ENCODE measurements at places on chromosomes 7 and 10.

DNA sequence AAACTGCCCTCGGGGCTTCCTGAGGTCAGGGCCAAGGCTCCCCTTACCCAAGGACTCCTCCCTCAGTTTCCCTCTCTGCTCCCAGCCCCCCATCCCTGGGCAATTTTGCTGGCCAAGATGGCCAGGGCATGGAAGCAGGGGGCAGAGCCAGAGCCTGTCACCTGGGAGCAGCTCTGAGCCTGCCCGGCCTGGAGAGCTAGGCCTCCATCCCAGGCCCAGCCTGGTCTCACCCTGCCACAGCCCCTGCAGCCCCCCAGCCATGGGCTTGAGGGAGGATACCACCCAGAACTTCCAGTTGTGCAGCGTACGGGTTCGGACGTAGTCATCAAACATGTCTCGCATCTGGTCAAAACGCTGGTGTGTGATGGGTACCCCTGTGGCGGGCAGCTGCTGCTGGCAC is 17.0 kb upstream of the TBL2 start:
- no peak for DNase-seq

DNA sequence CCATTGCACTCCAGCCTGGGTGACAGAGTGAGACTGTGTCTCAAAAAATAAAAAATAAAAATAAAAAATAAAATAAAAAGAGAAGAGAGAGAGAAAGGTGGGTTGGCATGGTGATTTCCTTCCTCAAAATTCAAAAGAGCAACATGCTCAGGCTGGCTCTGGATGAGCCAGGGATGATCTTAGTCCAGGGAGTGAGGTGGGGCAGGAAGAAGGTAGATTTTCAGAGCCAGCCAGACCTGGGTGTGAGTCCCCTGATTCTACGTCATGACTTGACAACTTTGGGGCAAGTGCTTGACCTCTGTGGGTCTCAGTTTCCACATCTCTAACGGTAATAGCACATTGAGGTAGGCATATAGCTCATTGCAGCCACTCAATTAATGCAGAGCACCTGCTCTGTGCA is 109.4 kb upstream of the CTBP2 start:
- DNase-seq, result no peak

DNA sequence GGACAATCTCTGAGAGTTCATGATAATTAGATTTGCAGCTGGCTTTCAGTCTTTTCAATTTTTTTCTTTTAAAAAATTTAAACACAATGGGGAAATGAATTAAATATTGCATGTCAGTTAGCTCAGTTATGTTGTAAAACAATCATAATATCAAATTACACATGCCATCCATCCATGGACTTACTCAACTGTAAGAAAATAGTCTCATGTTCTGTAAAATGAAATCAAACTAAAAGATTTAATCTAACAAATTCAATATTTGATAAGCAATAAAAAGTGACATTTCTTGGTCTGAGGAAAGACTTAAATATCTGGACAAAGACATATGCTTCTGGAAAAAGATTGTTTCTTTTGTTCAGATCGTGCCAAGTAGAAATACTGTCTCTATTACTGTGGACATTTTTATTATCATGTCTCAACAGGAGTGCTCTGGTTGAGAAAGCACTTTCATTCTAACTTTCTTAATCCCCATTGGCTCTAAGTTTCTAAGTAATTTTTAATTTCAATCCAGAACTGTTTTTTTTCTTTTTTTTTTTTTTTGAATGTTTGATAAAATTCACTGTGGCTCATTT is 179.2 kb upstream of the FAM3C start:
- DNase-seq, result no peak

GRCh38 chr10:99633832-99634231 is 13.6 kb upstream of the SLC25A28 start:
- DNase-seq, result no peak

GRCh38 chr7:37853468-37853867 is 5.1 kb downstream of the NME8 start:
- DNase-seq, result no peak

- DNase-seq, result no peak
These were observed 257.9 kb downstream of the SFMBT2 start for GRCh38 chr10:7152982-7153381.

DNA sequence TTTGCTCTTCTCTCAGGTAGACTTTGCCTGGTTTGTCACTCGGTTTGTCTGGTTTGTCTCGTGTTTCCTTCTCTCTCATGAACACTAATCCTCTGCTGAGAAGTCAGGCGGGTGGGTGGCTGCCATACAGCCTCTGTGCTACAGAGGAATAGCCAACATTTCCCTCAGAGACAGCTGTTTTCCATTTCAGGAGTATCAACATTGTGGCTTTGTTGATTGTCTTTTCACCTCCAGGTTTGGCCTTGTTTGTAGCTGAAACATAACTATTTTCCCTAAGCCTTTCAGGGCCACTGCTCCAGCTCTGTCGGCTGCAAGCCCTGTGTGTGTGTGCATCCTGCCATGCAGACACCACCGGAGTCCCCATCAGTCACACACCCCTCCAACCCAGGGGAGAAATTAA is 122.8 kb downstream of the BAMBI start:
- DNase-seq, result no peak

- DNase-seq, result no peak
These were observed 632.5 kb downstream of the AUTS2 start for GRCh38 chr7:70230761-70231160.

GRCh38 chr10:132205650-132206376 is 19.1 kb downstream of the DPYSL4 start:
- no peak for DNase-seq

DNA sequence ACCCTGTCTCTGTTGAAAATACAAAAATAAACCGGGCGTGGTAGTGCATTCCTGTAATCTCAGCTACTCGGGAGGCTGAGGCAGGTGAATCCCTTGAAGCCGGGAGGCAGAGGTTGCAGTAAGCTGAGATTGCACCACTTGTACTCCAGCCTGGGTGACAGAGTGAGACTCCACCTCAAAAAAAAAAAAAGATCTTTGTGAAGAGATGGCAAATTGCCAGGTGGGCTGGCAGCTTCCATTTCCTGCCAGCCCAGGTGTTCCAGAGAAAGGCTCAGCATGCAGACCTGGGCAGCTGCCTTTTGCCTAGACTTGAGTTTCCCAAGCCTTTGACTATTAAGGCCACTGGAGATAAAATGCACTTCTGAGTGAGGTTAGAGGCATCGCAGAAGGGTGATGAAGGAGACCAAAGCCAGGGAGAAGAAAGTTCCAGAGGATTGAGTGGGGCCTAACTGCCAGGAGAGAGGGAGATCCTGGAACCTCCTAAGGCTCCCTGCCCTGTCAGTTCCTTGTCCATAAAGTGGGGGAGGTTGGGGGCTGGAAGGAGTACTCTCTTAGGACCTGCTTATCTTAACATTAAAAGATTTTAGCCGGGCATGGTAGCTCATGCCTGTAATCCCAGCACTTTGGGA is 10.0 kb upstream of the DDIT4 start:
- DNase-seq, result no peak

- no peak for DNase-seq
These were observed 13.1 kb downstream of the STX1A start for GRCh38 chr7:73706126-73707044.

DNA sequence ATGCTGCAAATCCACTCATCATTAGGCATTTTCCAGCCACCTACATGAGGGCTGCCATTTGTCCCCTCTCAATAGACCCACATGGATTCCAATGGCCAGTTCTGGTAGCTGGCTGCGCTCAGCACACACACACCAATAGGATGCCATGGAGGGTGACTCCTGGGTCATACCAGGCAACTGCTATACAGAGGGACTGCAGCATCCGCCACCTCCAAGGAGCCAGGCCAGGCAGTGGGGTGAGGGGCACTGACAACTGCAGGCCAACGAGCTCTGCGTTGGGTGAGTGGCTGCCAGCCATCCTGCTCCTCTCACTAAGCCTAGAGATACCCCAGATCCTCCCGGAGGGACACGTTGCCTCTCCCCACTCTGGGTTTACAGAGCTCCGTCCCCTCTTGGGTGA is 118.8 kb upstream of the NANOS1 start:
- no peak for DNase-seq

DNA sequence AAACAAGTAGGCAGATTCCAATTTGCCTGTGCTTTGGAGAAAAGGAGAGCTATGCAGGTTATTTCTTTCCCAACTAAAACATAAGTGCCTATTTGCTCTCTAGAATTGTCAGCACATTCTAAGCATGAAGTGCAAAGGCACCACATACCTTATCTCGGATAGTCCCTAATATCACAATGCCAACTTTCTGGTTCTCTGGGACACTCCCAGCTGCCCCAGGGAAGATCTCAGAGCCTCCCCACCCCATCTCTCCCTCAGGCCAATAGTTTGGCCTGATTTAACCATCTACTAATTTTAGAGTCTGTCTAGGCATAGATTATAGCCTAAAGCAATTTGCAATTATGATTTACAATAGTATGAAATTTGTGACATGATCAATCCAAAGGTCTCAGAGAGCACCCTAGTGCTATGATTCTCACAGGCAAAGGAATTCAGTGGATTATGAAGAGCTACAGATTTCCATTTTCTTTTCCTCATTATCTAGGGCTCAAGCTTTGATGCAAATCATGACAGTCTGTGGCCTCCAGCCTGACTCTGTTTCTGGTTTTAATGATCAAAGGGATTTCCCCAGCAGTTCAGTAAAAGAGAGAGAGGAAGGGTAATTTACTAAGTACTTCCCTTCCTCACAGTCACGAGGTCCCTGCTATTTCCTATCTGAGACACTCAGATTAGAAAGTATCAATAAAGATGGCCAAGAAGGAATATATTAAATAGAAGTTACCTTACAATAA is 29.0 kb upstream of the IL6 start:
- no peak for DNase-seq

DNA sequence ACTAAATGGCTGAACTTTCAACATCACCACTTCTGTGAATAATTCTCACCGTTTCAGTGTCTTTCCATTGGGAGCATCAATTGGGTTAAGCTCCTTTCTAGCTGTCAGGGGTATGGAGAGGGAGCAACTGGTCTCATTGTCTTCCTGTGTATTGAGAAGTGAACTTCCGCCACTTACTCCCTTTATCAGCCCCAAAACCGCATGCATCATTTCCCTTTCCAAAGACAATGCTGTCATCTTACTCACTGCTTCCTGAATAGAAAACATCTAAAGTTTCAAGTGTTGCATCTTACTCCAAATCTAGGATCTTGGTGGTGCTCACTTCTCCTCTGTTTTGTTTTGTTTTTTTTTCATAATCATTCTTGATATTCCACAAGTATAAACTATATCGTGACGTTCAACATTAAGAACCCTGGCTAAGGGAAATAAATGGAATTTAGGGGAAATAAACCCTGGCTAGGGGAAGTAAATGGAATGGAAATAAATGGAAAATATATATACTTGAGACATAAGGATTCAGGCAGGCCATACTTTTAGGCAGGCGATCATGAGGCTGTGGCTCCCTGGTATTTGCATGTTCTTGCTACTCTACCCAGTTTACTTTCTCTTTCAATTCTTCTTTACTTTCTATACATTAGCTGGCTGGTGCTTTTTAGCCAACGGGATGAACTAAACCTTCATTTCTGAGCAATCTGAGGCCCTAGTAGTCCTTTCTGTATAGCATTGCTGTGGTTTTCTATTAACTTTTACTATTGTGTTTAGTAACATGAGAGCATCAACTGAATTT is 371.9 kb downstream of the BMPER start:
- DNase-seq, result no peak

GRCh38 chr10:2963889-2964631 is 103.3 kb upstream of the PFKP start:
- no peak for DNase-seq

- no peak for DNase-seq
These were observed 17.1 kb upstream of the ARPC1A start for GRCh38 chr7:99308461-99309074.

- no peak for DNase-seq
These were observed 13.4 kb downstream of the SKIDA1 start for GRCh38 chr10:21511946-21512572.

DNA sequence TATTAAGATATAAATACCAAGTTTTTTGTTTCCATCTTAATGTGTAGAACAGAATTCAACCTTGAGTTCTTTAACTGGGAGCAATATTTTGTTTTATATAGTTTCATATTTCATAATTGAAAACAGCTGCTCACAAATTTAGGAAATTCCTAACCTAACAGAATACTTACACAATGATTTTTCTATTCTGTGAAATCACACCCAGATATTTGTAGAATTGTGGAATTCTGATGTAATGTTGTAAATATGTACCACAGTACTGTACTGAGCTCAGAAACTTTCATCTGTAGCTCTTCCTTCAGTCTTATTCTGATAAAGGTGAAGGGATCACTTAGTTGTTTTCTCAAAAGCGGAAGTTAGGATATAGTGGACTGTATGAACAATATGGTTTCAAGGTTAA is 143.4 kb upstream of the GLI3 start:
- DNase-seq, result no peak

- no peak for DNase-seq
These were observed 312.3 kb downstream of the CAMK1D start for GRCh38 chr10:12661671-12662070.

DNA sequence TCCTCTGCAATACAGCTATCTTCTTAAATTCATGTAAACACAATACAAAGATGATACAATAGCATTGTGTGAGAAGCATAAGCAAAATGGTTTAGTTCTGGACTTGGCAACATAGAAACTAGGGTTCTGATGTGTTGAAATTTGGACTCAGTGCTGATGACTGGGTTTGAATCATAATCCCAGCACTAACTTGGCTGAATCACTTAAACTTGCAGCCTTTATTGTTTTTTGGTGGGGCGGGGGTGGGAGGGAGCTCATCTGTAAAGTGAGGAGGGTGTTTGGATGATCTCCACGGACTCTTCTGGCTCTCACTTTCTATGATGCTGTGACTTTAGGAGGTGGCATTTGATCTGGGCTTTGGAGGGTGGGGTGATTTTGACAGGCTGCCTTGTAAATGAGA is 158.2 kb downstream of the WNT2 start:
- no peak for DNase-seq

GRCh38 chr10:218798-219197 is 83.5 kb downstream of the ZMYND11 start:
- no peak for DNase-seq

DNA sequence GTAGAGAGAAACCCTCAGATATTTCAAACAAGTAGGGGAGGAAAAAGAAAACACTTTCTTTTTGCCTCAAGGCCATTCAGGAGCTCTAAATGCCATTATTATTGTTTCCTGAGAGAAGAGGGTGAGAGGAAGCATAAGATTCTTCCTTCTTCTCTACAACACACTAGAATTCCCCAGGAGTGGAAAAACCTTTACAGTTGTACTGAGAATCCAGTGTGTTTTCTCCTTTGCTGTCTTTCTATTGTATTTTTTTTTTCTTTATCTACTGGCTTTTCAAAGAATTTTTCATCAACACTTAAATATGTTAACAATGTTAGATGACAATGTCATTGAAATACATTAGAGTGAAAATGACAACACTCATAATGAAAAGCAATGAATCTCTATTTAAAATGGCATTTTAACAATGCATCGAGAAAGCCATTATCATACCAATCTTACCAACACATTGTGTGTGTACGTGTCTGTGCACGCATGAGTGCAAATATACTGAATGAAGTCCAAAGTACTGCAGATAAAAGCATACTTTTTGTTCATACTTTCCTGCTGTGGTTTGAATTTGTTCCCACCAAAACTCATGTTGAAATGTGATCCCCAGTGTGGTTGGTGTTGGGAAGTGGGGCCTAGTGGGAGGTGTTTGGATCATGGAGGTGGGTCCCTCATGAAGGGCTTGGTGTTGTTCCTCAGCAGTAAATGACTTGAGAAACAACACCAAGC is 24.2 kb upstream of the MACC1 start:
- DNase-seq, result no peak
